Vagina (tissue), 2 donors: ENCODE measurements at places on chromosomes 11 and 22.

DNA sequence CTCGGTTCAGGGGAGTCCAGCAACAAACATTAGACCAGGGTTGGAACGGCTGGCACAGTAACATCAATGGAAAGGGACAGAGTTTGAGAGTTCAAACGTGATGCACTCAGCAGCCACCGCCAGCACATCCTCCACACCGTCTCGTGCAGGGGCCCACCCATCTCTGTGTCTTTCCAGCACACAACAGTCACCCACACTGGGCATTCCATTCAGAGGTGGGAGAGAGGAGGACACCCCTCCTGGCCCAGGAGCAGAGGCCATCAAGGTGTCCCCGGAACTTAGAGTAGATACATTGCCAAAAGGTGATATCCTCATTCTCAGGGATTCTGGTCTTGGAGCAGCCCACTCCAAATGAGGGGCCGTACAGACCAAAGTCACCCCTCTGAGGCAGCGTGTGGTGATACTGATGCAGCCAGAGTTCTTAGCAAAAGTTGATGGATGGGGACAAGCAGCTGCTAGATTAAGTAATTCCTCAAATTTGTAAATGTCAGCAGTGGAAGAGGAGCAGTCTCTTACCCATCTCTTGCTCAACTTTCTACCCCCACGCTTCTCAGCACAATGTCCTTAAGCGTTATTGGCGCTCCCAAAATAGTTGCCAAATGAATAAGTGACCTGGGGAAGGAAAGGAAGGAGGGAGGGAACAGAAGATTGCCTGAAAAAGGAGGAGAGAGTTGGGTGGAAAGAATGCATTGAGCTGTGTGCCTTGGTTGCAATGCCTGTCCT lies 5.5 kb downstream of the SNAP29 start:
- no peak overlapping the region for H3K4me3 ChIP-seq
- peaks cover 88% of the 10 kb centered on the region for H3K4me1 ChIP-seq
- no peak for DNase-seq
- H3K36me3 ChIP-seq: no peaks in the 10 kb centered on the region

- no peak for DNase-seq
- no peak overlapping the region for H3K4me3 ChIP-seq
- no peaks in the 10 kb centered on the region for H3K36me3 ChIP-seq
- H3K4me1 ChIP-seq: no peaks in the 10 kb centered on the region
- no peaks in the 10 kb centered on the region for H3K27me3 ChIP-seq
Measured at GRCh38 chr11:39745401-39745800, 1714.1 kb downstream of the LRRC4C start.

- H3K4me3 ChIP-seq: no peak overlapping the region
- no peak for DNase-seq
- no peaks in the 10 kb centered on the region for H3K36me3 ChIP-seq
- H3K27me3 ChIP-seq: no peaks in the 10 kb centered on the region
- no peak overlapping the region for H3K27ac ChIP-seq
Measured at GRCh38 chr22:49576241-49577141, 251.2 kb downstream of the BRD1 start.

- no peak for DNase-seq
- no peaks in the 10 kb centered on the region for H3K36me3 ChIP-seq
- no peak overlapping the region for H3K27ac ChIP-seq
- H3K4me3 ChIP-seq: no peak overlapping the region
- H3K27me3 ChIP-seq: no peaks in the 10 kb centered on the region
- H3K4me1 ChIP-seq: no peaks in the 10 kb centered on the region
Measured at GRCh38 chr11:81658722-81659121, 1074.9 kb downstream of the FAM181B start.

DNA sequence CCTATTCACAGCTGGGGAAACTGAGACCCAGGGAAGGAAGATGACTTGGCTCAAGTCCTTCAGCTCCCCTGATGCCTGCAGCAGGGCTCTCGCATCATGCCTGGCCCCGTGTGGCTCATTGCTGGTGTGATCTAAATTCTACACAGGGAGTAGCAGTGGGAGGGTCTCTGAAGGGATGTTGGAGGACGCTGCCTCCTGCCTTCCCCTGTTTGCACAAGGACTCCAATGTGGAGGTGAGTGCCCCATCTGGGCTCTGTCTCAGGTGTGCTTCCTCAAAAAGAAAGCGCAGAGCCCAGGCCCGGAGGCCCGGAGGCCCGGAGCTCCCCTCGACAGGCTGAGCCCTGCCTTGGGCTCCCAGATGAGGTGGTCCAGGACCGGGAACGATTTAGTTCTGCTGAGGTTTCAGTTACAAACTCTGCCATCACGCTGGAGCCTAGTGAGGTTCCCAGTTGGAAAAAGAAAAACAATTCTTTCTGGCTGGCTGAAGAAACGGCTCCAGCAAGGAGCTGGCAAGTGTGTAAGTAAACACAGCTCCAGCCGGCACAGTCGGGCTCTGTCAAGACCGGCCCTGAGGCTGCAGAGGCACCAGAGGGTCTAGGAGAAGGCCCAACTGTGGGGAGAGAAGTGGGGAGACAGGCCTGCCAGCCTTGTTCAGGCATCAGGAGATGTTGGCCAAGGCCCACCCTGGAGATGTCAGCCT lies 49.8 kb downstream of the NAT10 start:
- H3K36me3 ChIP-seq: peaks cover 17% of the 10 kb centered on the region
- DNase-seq: no peak
- H3K4me3 ChIP-seq: no peak overlapping the region
- H3K27ac ChIP-seq: no peak overlapping the region
- H3K4me1 ChIP-seq: peaks cover 12% of the 10 kb centered on the region
- H3K27me3 ChIP-seq: no peaks in the 10 kb centered on the region

DNA sequence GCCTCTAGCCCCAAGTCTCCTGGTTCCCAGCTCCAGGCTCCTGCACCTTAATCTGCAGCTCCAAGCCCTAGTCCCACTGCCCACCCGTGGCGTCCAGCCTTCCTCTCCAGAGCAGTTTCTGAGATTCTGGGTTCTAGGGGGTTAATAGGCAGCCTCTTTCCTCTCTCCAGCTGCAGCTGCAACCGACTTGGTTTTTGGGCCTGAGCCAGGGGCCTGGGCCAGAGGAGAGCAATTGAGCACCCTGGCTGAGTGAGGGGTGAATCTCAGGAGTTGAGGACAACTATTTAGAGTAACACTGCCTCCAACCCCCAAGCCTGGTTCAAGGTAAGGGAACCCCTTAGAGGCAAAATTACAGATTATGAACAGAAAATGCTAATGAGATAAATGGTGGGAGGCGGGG lies 9.0 kb upstream of the CHRM1 start:
- H3K27ac ChIP-seq: no peak overlapping the region
- peaks cover 12% of the 10 kb centered on the region for H3K27me3 ChIP-seq
- no peak for DNase-seq
- no peaks in the 10 kb centered on the region for H3K36me3 ChIP-seq
- H3K4me3 ChIP-seq: no peak overlapping the region

DNA sequence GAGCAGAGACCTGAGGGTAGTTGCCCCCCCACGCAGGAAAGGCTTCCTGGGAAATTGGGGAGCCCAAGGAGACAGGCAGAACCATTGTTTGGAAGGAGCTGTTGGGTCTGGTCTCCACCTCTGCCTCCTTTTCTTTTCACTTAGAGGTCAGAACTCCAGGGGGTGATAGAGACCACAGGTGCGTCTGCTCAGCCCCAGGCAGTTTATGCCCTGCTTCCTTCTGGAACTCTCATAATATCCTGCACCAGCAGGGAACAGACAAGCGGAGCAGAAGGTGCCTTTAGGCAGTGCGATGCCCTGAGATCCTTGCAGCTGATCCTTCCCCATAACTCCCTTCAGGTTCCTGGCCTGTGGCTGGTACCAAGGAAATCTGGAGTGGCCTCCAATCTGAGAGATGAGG lies 120.2 kb downstream of the NECTIN1 start:
- DNase-seq: no peak
- H3K4me3 ChIP-seq: no peak overlapping the region
- H3K27me3 ChIP-seq: no peaks in the 10 kb centered on the region
- no peak overlapping the region for H3K27ac ChIP-seq
- H3K4me1 ChIP-seq: no peaks in the 10 kb centered on the region

- H3K36me3 ChIP-seq: no peaks in the 10 kb centered on the region
- H3K27ac ChIP-seq: no peak overlapping the region
- H3K4me3 ChIP-seq: no peak overlapping the region
- DNase-seq: no peak
Measured at GRCh38 chr11:100095809-100096208, 591.3 kb upstream of the ARHGAP42 start.

DNA sequence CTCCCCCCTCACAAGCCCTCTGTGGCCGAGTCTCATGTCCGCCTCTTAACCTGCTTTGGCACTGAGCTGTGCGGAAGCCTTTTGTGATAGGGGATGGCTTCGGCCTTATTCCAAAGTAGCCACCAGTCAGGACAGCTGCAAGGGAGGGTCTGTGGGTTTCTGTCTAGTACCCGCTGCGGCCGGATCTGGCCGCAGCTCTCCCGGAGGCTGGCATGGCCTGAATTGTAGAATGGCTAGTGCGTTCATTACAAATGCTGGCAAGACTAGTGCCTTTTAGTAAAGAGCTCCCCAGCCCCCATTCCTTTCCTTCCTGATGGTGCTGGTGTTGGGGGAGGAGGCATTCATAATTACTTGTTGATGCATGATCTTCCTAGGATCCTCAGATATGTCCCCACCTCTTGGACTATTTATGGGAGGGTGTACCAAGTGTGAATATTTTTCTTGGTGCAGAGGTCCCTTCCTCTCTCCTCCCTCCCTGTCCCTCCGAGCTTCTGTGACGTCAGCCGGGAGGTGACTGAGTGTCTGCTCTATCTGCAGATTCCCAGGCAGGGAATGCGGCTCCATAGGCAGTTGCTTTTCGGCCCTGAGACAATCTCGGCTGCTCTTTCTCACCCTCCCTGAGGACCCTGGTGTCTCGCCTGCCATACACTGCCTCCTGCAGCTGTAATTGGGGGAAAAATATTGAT lies 108.7 kb upstream of the E2F8 start:
- no peak overlapping the region for H3K27ac ChIP-seq
- H3K4me1 ChIP-seq: peaks cover 22% of the 10 kb centered on the region
- no peak for DNase-seq
- H3K36me3 ChIP-seq: no peaks in the 10 kb centered on the region
- H3K4me3 ChIP-seq: no peak overlapping the region
- H3K27me3 ChIP-seq: no peaks in the 10 kb centered on the region

DNA sequence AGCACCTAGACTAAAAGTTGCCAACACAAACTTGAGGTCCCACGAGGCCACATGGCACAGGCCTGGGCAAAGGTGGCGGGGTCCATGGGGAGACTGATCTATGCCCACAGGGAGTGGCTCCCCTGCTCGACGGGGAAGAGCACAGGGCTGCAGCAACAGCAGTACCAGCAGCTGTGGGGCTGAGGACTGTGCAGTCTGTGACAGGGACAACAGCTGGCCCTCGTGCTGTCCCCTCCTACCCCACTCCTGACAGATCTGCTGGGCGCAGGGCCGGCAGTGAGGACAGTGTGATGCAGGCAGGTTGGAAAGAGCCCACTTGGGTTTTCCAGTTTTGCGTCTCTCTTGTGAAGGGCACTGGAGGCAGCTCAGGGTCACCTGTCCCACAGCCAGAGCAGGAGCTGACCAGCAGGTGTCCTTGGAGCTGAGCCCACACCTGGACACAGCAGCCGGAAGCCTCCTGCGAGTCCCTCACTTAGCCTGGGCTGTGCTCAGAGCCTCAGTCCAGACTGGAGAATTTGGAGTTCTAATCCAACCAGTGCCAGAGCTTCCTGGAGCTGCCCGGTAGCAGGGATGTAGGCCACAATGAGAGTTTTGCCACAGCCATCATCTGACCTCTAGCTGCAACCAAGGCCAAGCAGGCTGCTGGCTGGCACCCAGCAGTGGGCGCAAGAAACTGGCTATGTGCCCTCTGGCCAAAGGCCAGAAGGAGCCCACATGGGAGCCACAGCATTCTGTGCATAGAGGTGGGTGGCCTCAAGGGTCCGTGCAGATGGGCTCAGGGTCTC lies 3.6 kb upstream of the GAS2L1 start:
- H3K27ac ChIP-seq: no peak overlapping the region
- H3K4me3 ChIP-seq: no peak overlapping the region
- peaks cover 21% of the 10 kb centered on the region for H3K36me3 ChIP-seq
- peaks cover 4% of the 10 kb centered on the region for H3K4me1 ChIP-seq
- DNase-seq: no peak
